Left ventricle myocardium superior (tissue), 1 donor: ENCODE measurements at places on chromosomes 7 and 10. TPM values are rescaled to one million over a fixed set of nuclear protein-coding genes. Genes with fewer than 3 reads are reported as not detected.

GRCh38 chr7:74364061-74364460, 74.9 kb downstream of the CLIP2 start:
- DNase-seq, result no peak

DNA sequence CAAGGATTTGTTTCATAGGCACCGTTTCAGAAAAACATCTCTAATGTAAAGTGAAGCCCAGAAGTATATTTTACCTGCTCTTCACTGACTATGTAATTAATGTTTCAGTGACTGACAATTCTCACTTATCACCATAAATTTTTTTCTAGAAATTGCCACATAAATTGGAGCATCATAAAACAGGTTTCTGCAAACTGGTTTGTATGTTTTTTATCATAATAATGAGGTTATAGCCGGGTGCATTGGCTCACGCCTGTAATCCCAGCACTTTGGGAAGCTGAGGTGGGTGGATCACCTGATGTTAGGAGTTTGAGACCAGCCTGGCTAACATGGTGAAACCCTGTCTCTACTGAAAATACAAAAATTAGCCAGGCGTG, 39.4 kb downstream of the SYPL1 start:
- DNase-seq, result no peak

- no peak for DNase-seq
These were observed 28.8 kb upstream of the DOCK1 start for GRCh38 chr10:126876456-126876855.

- DNase-seq, result no peak
These were observed 8.4 kb upstream of the AEBP1 start for GRCh38 chr7:44095781-44096180.

DNA sequence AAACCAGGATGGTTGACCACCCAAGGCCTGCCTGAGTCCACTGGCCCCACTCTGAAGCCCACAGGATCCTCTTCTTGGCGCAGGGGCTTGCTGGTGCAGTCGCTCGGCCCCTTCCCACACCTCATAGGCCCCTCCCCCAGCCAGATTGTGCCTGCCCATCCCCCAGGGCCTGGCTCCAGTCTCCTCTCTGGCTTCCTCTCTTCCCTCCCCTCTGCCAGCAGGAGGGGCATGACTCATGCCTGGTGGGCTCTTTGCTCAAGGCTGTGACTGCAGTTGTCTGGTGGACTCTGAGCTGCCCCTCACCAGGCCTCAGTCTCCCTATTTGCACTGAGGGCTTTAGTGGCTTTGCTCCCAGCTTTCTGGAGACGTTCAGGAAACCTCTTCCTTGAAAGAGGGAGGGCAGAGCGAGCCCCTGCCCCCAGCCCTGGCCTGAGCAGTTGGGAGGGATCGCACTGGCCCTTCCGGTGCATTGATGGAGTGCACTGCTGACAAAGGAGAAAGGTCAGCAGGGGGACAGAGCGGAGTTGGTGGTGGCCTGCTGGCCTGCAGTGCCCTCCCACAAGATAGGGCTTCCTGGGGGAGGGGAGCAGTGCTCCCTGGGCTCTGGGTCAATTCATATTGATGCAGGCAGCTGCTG, 60.7 kb downstream of the ZMIZ1 start:
- no peak for DNase-seq

DNA sequence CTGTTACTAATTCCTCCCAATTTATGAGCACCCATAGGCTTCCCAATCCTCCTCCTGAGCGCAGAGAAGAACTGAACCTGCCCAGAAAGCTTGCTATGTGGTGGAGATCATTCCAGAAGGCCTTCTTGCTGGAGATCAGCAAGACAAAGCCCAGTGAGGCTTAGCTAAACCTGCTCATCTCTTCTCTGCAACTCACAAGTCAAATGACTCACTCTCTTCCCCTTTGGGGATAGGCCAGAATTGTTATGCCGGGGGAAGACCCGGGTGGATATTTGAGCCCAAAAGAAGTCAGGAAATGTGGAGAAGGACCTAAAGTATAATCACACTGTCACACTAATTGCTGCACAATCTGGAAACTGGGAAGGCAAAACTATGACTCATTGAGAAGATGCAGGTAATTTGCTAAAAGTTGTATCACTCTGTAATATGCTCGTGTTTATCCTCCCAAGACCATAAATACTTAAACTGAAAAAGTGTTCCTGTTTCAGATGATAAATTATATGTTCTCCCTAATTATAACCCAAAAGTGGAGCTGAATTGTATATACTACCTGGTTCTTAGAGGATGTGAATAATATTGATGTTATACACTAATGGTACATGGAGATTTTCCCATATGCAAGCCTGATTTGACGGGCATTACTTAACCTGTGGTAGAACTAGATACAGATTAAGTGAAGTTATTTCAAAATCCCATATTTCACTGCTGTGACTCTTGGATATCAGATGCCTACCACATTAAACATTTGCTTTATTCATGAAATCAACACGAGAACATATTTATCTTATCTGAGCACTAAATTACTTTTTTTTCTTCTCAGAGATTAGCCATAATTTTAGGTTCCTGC, 6.4 kb downstream of the NEBL start:
- no peak for DNase-seq

DNA sequence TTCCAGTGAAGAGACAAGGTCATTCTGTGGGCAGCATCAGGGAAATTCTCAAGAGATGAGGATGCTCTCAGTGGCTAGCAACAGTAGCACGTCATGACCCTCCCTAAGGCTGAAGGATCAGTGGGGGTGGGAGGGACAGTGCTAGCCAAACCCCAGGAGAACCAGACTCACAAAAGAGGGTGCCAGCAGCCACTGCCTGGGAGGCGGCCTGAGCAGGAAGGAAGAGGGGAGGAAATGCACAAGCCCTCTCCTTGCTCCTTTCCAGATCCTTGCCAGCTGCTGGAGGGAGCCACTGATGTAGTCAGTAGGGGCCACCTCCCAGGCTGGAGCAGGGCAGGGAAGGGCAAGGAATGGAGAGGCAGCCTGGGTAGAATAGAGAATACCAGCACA, 302.7 kb downstream of the RPS24 start:
- no peak for DNase-seq

GRCh38 chr10:96673318-96674099, 46.8 kb downstream of the PIK3AP1 start:
- DNase-seq, result peak; percentile 41

SPDYE8 gene
- not detected for total RNA-seq

PNLIPRP1 gene
- total RNA-seq, result not detected
